ENCODE measurements at places on chromosomes 6 and 20.
A peak's percentile ranks its signal among the peaks of the same experiment; 100 is the strongest.

GRCh38 chr20:9360431-9360830 lies 154.0 kb upstream of the LAMP5 start:
- DNase-seq = no peak

- no peak for DNase-seq
These were observed 77.4 kb downstream of the ANKRD6 start for GRCh38 chr6:89510393-89510792.

DNA sequence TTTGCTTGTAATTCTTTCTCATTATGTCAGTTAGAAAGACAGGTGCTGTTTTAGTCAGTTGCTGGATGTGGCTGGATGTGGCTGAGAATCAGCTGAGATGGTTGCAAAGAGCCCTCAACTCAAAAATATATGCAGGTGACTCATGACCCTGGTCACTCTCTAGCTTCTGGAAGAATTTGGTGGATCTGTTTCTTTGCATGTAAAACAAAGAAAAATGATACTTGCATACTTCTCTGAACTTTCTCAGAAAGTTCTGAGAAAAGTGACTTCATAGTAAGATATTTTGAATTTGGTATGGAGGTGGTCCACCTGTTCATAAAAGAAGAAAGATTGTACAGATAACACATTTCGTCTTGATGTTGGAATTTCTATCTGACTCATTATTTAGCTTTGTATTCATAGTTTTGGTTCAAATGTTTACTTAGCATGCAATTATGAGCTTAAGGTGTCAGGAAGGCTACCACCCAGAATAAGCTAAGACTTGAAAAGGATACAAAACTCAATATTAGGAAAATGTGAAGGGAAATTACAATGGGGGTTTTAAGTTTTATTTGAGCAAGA lies 163.2 kb upstream of the OLIG3 start:
- DNase-seq = no peak

- peak; percentile 41 for DNase-seq
These were observed 35.9 kb downstream of the ANKRD60 start for GRCh38 chr20:58192567-58192966.

DNA sequence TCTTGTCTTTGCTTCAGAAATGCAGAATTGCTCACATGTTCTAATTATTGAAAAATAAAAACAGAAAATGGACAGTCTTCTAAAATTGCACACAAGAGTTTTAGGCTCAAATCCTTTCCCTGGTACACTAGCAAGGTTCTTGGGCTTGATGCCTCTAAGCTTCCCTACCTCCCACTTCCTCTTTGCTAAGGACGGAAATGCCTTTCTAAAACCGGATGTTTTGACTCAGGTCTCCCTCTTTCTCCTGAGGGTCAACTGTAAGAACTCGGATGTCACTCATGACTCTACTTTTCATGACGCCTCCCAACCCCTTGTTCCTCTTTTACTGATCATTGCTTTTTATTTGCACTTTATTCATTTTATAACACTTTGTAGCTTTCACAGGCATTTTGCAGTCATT lies 613.5 kb downstream of the C6orf118 start:
- no peak for DNase-seq

DNA sequence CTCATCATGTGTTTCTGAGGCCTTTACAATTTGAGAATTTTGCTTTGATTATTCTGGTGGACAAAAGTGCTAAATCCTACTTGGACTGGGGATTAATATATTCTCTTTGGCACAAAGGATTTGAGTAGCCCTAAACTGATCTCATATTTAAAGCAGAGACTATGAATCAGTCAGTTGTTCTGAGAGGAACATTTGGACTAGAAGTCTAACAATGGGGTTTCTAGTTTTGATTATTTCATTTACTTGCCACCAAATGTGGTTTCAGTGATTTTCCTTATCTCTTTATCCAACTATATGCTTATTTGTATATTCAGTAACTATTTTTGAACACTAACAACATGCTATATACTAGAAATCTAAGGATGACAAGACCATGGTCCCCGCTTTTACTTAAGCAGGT lies 81.4 kb downstream of the PDE10A start:
- DNase-seq = no peak

GRCh38 chr6:20978151-20978614 lies 443.9 kb downstream of the CDKAL1 start:
- peak; percentile 1 for DNase-seq

- DNase-seq = no peak
These were observed 26.8 kb upstream of the TFAP2A start for GRCh38 chr6:10441655-10442009.

DNA sequence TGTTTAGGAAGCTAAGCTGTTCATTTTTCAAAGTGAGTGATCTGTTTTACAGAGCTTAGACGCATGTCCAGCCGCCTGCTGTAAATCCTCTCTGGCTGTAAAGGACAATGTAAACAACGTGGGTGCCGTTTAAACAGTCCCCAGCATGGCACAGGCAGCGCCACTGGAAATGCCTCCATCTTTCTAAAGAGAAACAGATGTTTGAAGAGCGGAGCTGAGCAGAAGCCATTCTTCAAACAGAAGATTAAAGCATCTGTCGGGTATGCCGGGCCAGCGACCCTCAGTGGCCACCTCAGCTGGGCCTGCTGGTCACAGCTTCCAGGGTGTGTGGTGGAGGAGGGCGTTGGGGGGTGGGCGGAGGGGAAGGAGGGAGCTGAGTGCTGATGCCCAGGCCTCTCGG lies 138.6 kb downstream of the ERMARD start:
- no peak for DNase-seq

DNA sequence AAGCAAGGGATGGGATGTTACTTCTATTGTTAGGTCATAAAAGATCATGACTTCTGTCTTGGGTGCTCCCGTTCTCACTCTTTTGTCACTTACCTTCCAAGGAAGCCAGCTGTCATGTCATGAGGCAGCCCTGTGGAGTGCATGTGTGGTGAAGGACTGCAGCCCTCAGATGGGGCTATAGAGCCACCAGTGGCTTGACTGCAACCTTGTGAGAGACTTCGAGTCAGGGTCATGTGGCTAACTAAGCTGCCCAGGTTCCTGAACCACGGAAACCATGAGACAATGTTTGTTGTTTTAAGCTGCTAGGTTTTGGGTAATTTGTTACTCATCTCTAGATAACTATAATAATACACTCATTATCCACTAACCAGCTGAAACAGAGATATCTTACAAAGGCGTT lies 477.1 kb downstream of the BTBD3 start:
- DNase-seq = no peak

DNA sequence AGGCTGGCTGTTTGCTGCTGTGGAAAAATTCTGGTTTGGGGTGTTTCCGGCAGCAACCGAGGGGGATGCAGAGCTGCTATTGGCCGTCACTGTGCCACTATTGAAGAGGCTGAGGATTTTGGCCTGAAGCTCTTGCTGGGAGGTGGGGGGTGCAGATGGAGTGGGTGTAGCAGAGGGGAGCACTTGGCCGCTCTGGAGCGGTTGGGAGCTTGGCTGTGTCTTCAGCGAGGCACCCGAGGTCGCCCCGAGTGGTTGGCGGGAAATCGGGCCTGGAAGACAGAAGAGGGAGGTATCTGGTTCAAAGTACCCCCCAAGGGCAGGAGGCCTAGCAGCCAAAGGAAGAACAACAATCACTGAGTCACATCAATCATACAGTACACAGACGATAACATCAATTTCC lies 27.1 kb downstream of the NCOA5 start:
- DNase-seq = no peak

GRCh38 chr20:62066339-62066982 lies 780 bp upstream of the TAF4 start:
- peak; percentile 58 for DNase-seq

DNA sequence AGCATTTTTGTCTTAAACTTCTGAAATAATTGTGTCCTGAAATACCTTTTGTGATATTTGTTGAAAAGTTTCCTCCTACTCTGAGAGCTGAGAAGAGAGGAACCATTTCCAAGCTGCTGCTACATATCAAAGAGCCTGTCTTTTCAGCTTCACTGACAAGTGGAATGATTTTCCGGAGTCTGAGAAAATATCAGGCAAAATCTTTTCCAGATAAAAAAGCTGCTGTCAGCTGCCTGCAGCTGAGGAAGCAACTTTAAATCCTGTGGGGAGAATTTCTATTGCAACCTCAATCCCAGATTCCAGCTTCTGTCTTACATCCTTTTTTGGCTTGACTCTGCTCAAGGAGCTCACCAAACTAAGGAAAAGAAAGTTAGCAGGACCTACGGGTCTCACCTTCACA lies 904.3 kb downstream of the PHF3 start:
- DNase-seq = no peak

- no peak for DNase-seq
These were observed 110.3 kb downstream of the CARMIL1 start for GRCh38 chr6:25389471-25389870.

DNA sequence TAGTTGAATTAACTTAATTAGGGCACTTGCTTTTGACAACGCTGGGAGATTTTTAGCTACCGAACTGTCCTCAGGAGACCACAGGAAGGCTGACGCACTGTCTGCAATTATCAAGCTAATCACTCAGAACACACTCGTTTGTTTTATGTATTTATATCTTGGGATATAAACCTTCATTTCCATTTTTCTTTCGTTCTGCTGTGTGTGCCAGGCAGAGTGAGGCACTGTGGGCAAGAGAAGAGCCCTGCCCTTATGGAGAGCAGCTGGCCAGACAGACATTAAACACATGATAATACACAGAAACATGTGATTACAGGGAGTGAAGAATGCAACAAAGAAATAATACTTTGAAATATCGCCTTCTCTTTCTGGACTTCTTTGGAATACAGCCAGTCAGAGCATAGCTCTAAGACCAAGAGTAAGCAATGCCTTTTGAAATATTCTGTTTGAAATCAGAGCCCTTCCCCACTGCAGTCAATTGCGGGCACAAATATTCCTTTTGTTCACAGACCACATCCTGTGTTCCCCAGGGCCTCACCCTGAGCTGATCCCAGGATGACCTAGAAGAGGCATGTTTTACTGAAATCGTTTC lies 96.8 kb downstream of the ANKRD60 start:
- no peak for DNase-seq

- DNase-seq = no peak
These were observed 146.6 kb downstream of the DHX35 start for GRCh38 chr20:39108746-39109145.

DNA sequence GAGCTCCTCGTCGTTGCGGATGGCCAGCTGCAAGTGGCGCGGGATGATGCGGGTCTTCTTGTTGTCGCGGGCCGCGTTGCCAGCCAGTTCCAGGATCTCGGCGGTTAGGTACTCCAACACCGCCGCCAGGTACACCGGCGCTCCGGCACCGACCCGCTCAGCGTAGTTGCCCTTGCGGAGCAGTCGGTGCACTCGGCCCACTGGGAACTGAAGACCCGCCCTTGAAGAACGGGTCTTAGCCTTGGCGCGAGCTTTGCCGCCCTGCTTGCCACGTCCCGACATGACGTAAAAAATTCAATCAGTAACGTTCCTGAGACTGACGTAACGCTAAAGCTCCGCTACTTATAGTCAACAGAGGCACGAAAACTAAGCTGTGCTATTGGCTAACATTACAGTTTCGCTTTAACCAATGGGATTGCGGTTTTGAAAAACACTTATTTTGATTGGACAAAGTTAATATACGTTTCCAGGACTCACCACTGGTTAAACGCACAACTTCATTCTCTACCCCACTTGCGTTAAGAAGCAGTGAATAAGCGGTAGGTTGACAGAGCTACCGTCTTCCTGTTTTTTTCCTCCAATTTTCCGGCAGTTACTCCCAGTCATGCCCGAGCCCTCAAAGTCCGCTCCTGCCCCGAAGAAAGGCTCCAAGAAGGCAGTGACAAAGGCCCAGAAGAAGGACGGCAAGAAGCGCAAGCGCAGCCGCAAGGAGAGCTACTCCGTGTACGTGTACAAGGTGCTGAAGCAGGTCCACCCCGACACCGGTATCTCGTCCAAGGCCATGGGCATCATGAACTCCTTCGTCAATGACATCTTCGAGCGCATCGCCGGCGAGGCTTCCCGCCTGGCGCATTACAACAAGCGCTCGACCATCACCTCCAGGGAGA lies 73.9 kb downstream of the OR2B2 start:
- peak; percentile 40 for DNase-seq

DNA sequence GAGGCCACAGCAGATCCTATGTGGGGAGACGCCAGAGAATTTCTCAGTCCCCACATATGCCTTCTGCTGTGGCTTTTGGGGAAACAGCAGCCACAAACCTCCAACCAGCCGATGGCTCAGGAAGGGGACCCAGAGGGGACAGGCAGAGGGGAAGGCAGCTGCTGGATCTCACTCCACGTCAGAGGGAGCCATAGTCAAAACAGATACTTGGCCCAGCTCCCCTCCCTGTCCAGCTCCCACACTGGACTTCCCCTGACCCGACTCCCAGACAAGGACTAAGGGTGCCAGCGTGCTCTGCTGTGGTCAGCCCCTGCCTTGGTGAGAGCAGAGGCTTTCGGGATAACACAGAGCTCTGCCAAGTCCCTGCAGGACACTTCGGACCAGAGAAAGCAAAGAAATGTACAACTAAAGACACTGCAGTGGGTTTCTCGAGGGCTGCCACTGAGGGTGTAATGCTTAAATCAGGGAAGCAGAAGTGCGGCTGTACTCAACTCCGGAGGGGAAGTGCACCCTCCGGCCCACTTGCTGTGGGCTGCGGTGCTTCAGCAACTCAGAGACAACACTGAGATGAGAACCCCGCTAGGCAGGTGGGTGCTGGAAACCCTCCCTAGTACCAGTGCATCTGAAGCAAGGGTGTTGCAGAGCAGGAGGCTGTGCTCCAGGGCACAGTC lies 47.2 kb downstream of the RRBP1 start:
- DNase-seq = no peak
